ENCODE measurements at places on chromosomes 16 and 17.

DNA sequence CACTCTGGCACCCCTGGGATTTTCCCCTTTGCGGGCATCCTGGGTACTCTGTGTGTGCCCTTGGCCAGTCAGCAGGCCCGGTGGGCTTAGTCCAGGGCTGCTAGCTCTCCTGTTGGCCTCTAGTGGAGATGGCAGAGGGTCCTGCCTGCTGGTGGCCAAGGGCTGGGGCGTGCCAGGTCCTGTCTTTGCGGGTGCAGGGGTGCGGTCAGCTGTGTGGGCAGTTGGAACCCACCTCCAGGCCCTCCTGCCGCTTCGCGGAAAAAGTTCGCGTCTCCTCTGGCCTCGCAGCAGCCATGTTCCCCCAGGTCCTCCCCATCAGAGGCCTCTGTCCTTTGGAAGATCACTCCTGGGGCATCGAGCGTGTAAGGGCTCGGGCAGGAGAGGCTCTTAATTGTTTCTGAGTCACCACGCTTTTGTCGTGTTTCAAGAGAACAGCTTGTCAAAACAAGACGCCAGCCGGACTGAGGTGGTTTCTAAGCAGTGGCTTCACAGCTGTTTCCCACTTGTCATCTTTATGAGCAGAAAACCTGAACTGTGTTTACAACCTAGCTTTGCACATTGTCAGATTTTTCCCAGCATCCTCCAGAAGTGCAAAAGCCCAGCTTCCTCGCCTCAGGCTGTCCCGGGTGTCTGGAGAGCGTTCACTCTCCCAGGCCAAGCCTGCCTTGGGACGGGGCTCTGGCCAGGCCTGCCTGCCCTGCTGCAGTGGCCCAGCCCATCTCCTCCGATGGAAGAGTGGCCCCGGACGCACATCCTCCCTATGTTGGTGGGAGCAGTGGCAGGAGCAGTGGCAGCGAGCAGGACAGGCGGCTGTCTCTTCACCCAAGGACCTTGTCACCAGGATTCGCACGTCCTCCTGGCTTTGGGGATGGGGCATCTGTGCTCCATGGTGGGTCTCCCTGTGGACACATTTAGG, 5.0 kb upstream of the DNASE1L2 start:
- DNase-seq: no peak

GRCh38 chr16:31480851-31481536, 1.9 kb upstream of the SLC5A2 start:
- no peak for DNase-seq

- DNase-seq: no peak
These were observed 8.8 kb downstream of the EEF2K start for GRCh38 chr16:22214889-22215288.

- no peak for DNase-seq
These were observed 114.8 kb downstream of the GRIN2A start for GRCh38 chr16:10067406-10067805.

DNA sequence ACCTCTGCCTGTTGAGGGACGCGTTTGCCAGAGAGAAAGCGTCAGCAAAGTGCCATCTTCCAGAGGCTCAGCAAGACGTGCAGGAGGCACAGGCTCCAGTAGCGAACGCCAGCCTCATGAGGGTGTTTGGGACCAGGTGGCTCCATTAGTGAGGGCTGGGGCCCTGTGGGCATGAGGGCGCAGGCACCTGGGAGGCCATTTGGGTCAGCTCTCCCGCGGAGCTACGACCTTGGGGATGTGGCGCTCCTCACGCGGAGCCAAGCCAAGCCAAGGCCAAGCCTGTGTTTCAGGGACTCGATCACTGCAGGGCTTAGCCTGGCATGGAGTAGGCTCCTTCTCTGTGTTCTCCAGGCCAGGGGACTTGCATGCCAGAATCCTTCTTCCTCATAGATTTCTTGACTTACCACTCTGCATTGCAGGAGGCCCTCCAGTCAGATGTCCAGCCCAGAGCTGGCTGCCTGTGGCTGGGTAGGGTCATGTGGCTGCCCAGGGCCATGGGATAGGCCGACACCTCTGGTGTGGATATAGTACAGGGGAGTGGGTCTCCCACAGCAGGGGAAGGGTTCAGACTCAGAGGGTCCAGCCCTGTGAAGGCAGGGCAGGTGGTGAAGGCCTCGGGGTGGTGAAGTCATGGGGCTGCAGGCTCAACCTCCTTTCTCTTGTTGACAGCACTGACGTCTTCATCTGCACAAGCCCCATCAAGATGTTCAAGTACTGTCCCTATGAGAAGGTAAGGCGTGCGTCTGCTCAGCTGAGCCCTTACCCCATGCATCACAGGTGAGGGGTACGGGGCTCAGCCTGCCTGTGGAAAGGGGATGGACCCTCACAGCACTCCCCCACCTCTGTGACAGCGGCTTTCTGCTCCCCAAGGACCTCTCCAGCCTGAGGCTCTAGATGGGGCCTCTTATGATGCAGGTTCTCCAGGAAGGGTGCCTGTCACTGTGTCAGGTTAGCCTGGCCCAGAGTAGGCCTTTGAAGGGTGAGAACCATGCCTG, 19.6 kb downstream of the NT5M start:
- DNase-seq: no peak

GRCh38 chr16:15556130-15556529, 86.8 kb downstream of the MARF1 start:
- DNase-seq: no peak

GRCh38 chr17:12107905-12108304, 87.2 kb downstream of the MAP2K4 start:
- no peak for DNase-seq

DNA sequence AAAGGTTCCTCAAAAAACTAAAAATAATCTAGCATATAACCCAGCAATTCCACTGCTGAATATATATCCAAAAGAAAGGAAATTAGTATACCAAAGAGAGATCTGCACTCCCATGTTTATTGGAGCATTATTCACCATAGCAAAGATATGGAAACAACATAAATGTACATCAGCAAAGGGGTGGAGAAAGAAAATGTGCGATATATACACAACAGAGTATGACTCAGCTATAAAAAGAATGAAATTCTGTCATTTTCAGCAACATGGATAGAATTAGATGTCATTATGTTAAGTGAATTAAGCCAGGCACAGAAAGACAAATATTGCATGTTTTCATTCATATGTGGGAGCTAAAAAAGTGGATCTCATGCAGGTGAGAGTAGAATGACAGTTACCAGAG, 279.6 kb upstream of the AXIN2 start:
- no peak for DNase-seq

DNA sequence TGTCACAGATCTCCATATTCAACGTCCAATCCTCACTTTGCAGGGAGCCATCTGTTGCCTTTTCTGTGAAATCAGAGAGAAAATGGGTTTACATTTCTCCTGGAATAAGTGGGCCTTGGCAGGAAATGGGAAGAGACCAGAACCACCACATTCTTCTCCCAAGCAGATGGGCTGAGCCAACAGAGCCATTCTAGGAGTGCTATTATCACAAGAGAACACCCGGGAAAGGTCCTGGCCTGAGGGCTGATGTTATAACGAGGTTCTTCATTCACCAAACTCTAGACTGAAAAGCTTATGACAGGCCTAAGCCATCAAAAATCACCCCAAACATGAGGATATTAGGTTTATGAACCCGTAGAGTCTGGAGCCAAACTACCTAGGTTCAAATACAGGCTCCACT, 64.7 kb downstream of the TOM1L2 start:
- DNase-seq: no peak

- DNase-seq: no peak
These were observed 63.0 kb upstream of the CES5A start for GRCh38 chr16:55938126-55938525.

DNA sequence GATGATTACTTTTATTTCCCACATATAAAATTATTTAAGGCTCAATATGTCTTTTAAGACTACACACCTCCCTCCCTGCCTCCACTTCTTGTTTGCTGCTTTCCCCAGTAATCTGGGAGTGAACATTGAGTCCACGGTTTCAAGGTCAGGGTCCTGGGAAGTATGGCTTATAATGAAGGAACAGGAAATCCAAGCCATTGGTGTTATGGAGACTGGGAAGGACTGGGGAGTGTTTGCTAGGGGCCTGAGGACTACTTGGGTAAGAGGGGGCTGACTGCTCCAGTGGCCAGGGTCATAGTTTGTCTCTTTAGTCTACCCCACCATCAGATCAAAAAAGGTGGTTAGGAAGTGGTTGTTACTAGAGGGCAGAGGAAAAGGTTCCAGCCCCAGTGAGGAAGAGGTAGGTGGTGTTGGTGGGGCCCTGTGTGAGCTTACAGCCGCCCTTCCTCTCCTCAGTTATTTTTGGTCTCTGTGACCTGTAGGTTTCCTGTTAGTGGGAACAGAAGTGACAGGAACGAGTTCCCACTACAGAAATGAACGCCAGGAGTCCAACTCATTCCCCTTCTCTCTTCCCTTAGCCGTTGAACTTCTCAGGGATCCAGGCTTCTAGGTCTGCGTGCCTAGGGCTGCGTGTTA, 742 bp upstream of the SLC16A13 start:
- DNase-seq: no peak

DNA sequence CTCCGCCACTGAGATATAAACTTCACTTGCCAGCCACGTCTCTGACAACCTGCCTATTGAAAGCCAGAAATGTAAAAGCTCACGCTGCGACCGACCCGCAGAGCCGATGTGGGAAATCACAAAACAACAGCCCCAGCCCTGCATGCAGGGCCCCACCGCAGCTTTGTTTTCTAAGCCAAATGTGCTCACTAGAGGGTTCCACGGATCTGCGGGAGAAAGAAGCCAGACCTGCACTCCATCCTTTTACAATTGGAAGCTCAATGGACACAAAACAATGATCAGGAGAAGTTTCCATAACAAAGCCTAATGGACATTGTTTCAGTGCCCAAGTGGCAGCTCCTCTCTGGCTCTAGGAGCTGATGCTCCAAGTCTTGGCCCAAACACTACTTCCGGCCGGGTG, 33.1 kb downstream of the WIPI1 start:
- DNase-seq: no peak

- DNase-seq: no peak
These were observed 48.6 kb upstream of the ZNF469 start for GRCh38 chr16:88333848-88334777.

DNA sequence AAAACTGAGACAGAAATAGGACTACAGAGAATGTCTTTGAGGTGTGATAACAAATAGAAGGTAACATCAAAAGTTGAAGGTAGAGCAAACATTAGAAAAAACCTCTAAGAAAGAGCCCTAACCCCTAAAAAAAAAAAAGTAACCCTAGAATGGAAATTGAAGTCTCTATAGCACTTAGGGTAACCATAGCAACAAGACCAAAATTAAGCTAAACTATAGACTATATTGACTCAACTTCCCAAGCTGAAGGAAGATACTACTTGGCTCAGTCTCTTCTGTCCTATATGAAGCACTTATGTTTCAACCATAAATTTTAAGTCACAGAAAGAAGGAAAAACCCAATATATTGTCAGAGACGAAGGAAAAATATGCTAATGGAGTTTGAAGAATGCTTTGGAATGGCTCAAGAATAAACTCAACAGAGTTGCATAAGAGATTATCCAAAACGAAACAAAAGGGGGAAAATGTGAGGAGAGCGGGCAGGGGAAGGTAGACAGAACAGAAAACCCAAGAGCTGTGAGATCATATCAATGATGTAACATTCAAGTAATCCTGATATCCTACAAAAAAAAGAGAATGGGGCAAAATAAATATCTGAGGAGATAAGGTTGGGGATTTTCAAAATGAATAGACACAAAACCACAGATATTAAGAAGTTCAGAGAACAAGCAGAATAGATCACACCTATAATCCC, 88.4 kb downstream of the USP32 start:
- no peak for DNase-seq

DNA sequence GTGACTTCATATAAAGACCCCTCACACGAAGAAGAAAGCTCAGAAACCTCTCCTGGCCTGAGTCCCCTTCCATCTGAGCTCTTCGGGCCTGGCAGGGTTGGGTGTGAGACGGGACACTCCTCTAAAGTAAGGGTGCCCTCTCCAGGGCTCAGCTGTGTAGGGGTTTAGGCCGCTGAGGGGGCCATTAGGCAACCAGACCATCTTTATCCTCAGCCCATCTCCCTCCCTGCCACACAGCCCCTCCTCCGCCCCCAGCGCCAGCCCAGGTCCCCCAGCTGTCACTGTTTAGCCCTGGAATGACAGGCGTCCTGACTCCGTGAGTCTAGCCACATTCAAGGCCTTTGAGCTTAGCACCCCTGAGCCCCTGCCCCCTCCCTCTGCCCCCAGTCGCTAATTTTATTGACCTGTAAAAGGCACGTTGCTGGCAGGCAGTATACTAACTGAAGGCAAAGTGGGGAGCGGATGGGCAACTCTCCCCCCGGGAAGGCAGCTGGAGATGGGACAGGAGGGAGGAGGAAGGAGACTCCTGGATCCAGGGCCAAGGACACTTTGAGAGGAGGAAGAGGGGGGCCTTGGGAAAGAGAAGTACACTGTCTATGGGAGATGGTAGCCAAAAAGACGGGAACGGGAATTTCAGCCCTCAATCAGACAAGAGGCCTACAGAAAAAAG, 592 bp upstream of the ZNF385C start:
- no peak for DNase-seq

- no peak for DNase-seq
These were observed 10.3 kb downstream of the CDRT4 start for GRCh38 chr17:15456972-15457722.

GRCh38 chr17:67055041-67055443, 10.7 kb downstream of the CACNG1 start:
- no peak for DNase-seq

DNA sequence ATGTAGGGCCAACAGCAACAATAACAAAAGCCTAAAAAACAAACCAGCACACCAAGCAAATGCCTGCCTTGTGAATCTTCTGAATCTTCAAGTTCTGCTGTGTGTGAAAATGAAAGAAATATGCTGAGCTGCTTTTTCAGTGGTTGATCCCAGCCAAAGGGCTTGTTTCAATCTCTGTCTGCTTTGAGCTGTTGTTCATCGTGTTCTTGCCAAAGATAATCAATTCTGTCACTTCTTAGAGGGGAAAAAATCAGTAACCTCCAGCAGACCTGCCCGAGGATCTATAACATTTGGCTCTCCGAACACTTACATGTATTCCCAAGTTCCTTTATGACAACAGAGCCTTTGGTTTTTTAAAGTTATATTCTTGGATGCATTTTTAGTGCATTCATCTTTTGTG, 65.9 kb downstream of the VPS35L start:
- no peak for DNase-seq

DNA sequence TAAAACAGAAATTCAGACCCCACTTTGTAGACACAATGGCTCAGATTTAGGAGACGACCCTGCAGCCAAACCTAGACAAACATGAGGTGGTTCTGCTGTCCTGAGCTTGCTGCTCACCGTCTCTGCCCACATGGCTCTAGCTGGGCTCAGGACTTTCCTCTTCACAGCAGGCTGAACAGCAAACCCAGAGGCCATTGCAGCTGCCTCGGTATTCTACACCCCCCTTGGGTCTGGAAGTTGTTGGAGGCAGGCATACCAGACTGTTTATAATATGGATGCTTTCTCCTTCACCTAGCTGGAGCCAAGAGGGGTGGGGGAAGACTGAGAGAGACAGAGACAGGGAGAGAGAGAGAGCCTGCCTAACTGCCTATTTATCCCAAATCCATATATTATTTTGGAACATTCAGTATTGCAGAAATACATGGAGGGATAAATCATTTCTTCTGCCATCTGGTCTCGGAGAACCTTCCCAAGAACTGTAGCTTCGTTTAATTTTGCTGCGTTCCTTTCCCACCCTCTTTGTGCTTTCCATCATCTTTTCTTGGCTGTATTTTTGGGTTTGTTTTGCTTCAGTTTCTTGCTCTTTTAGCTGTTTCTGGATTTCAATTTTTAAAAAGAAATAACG, 628.2 kb upstream of the RBFOX1 start:
- peak; percentile 2 for DNase-seq

All from nephron progenitor cell (in vitro differentiated cells).